ENCODE measurements at places on chromosomes 1 and 21.
A peak's percentile ranks its signal among the peaks of the same experiment; 100 is the strongest.

- DNase-seq: peak; percentile 35
Measured at GRCh38 chr1:162056043-162056442, 13.4 kb upstream of the NOS1AP start.

DNA sequence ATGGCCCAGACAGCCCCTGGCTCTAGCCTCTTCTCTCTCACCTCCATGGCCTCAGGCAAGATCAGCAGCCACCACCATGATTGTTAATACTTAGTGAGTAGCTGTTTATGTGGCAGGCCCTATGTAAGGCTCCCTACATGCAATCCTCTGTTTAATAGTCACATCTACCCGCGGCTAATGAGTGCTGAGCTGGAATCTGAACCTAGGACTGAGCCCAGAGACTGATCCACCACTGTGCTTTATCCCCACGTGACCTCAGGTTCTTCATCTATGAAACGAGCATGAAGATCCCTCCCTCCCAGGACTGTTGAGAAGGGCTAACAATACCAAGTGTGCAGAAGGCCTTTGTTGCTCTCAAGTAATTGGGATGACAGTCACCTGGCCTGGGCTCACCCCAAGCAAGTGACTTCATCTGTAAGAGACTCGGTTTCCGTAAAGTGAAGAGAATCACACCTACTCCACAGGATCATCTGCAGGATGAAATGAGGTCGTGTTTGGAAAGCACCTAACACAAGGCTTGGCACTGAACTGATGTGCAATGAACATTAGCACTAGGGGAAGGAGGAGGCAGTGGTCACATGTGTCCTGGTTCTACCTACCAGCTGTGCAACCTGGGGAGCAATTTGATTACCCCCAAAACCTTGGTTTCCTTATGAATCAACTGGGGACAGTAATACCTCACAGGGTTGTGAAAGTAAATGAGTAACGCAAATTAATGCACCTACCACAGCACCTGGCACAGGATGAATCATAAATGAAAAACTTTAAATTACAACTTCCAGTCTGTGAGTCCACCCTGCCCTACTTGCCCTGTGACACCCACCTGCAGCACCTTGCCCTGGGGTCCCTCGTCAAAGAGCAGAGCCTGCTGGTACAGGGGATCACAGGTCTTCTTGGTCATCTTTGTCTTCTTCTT, 37.2 kb downstream of the RIMS3 start:
- DNase-seq: peak; percentile 25

- no peak for DNase-seq
Measured at GRCh38 chr1:234989479-234990327, 138.9 kb downstream of the TOMM20 start.

- no peak for DNase-seq
Measured at GRCh38 chr1:178520803-178521202, 7.9 kb downstream of the TEX35 start.

DNA sequence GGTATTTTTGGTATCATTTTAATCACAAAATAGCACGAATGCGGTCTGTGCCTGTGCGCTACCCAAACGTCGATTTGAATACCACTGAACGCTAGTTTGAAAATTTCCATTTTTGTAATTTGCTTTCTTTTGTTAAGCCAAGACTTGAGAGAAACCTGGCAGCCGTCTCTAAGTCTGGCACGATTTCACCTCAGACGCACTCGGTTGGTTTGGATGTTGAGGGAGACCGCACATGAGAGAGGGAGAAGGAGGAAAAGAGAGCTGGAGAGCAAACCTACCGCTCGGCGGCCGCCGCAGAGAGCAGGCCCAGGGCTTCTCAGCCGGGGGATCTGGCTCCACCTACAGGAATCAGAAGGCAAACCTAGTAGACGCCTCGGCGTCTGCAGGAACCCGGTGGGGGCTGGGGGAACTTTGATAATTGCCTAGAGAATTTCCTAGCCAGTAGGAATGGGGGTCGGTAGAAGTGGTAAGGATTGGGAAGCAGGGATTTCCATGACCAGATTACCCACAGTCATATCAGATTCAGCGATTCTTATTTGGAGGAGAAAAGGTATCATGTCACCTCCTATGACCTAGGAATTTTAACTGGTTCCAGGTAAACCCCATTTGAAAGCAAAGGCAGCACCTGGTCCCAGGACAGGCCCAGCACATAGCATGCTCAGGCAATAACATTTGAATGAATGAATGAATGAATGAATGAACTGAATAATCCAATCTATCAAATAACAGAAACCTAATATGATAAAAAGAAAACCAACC, 83.2 kb downstream of the TM2D1 start:
- DNase-seq: peak; percentile 47

- DNase-seq: no peak
Measured at GRCh38 chr1:32948905-32949304, 15.7 kb downstream of the RNF19B start.

DNA sequence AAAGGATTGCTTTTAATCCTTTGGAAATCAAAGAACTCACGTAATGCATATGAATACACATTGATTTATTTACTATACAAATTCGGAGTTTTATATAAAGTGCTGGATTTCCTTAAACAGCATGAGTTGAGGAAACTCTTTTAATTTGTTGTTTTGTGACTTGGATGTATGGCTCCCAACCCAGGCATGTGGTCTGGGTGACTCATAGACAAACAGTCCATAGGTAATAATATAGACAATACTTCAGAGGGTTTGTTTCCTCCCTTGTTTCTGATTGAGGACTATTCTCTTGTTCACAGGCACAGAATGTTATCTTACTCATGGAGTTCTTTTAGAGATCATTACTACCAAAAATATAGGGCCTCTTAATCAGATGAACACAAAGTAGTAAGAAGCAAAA, 43.8 kb downstream of the XPR1 start:
- DNase-seq: no peak

DNA sequence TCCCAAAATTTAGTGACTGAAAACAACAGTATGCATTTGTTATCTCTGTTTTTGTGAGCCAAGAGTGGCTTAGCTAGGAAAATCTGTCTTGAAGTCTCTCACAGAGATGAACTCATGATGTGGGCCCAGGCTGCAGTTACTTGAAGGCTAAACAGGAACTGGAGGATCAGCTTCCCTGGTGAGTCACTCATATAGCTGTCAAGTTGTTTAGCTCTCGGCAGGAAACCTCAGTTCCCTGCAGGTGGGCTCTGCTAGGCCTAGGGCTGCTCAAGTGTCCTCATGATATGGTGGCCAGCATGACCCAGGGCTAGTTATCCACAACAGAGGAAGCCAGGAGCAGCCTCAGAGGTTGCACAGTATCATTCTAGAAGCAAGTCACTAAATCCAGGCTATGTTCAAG, 30.2 kb upstream of the DDX59 start:
- DNase-seq: no peak

DNA sequence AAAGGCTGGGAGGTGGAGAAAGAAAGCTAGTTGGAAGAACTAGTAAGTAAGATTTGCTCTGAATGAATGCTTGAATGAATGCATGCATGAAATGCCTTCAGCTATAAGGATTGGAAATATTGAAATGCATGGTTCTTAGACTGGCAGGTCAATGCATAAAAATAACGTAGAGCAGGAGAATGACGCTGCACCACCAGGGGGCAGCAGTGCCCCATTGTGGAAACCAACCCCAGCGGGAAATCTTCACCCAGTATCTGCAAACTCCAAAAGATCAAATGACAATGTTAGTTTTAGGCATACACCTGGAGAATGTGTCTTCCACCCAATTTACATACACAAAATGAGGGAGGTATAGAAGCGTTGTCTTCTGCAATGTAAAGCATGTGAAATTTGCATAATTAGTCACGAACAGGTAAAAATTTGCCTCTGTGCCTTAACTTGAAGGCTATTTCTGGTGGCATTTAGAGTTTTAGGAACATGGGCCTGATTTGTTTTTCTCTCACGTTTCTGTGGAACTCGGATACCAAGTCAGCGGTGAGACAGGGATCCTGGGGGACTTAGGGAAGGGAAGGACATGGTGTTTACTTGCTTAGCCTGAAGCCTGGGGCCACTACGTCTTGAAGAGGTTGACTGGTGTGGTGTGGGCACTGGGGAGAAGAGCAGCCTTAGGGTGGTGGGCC, 78.6 kb downstream of the HHAT start:
- DNase-seq: peak; percentile 63

DNA sequence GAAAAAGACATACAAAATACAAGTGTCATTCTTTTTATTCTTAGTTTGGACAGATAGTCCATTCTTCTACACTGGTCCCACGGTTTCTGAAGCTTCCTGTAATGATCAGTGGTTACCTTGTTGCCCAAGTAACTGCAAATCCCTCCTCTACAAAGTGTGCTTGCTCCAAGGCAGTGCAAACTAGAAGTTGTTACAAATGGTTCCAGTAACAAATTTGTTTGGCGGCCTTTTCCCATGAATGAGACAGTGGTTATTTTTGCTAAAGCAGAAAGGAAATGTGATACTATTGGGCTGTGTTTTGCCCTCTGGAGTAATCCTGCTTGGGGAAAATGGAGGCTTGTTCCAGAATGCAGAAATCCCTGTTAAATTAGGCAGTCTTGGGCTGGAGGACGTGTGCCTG, 8.9 kb downstream of the BACE2 start:
- DNase-seq: no peak

DNA sequence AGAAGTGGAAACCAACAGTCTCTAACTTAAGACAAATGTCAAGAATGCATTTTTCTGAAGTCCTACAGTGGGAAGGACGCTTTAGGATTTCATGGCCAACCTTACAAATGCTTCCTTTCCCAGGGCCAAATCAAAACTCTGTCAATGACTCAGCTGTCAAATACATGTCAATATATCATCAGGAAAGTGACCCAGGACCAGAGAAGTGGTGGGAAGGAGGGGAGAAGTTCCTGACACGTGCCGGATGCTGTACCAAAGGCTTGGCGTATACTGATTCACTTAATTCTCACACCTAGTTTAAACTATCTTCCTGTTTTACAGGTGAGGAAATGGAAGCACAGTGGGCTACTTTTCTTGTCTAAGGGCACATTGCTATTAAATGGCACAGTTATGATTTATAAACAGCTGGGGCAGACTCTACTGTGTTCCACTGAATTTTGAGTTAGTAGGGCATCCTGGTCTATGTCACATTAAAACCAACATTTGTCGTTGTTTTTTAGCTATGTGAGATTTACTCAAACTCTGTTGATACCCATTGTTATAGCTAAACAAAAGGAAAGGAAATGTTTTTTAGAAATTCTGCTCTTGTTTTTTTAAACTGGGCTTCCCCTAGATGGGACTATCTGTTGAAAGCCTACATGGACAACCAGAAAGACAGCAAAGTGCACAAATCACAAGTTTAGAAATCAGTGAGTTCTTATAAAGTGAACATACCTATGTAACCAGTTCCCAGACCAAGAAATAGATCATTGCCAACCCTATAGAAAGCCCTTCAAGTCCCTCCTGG, 208.2 kb upstream of the SGIP1 start:
- DNase-seq: no peak

DNA sequence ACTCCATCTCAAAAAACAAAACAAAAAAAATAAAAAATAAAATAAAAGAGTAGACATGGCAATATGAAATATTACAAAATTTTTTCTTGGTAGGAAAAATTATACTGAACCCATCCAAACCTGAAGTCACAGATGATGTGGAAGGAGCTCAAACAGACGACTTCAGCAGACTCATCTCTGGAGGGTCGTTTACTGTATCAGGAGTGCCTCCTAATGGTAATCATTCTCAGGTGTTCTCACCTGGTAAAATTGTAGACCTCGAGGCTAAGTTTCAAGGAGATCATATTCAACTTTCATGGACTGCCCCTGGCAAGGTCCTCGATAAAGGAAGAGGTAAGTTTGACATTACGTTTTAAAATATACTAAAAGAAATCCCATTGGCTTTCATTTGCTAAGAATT, 54.3 kb upstream of the SH3GLB1 start:
- no peak for DNase-seq

GRCh38 chr1:236261898-236262297, 19.9 kb downstream of the ERO1B start:
- DNase-seq: no peak

DNA sequence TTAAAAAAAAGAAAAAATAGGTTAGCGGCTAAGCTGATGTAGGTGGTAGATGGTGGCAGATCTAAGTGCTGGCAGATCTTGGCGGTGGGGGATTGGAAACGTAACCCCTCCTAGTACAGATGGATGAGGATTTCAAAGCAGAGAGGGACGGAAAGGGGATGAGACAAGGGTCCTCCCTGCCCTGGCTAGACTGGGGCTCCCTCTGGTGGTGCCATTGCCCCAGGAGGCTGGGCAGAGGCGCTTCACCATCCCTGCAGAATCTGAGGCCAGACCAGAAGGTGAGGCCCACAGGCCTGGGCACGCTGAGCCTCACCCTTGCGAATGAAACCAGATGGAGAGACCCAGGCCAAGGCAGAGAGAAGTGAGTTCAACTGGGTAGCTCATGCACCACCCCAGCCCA, 7.0 kb upstream of the PLEKHA6 start:
- DNase-seq: no peak

- no peak for DNase-seq
Measured at GRCh38 chr1:182304627-182305026, 87.0 kb downstream of the GLUL start.

DNA sequence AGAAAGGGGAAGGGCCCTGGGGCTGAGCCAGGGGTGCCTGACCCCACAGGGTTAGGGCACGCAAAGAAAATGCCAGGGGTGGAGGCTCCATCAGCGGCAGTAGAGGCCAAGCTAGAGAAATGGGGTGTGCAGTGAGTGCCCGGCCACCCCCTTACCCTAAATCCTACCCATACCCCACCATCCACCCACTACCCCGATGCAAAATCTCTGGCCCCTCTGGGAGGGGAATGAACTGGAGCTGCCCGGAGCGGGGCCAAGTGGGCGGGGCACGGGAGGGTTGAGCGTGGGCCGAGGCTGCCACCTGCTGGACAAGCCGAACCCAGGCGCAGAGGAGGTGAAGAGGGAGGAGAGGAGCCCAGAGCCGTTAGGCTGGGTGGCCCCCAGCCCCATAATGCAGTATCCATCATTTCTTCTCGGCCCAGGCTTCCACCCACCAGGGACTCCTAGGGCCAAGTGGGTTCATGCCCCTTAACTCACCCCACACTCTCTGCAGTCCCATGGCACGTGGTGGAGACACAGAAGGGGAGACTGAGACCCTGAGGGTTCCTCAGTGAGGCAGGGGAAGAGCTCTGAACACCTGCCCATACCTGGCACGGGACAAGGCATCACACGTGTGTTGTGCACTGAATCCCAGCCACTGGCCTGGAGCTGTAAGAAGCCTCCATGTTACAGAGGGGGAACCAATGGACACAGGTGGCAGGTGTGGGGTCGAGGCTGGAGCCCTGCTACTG, 1.4 kb upstream of the C1QC start:
- peak; percentile 39 for DNase-seq

- no peak for DNase-seq
Measured at GRCh38 chr1:64601207-64601606, 131.3 kb downstream of the CACHD1 start.

- no peak for DNase-seq
Measured at GRCh38 chr1:153260585-153261280, 1.2 kb downstream of the LORICRIN start.

DNA sequence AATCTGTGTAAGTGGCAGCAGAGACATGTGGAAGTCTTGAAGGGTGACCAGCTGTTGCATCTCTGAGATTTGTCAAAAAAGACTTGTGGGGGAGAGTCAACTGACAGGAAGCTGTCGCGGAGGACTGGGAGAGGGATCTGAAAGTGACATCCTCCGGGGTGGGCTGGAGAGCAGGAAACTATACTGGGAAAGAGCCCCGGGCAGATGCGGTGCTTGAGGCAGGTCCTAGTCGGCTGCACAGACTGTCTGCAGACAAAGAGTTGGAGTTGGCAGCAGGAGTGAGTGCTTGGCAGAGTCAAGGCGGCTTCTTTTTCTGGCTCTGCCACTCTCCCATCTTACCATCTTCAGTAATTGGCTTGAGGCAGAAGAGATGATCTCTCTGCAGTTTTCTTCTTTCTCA, 294.0 kb upstream of the C1orf87 start:
- no peak for DNase-seq

- DNase-seq: no peak
Measured at GRCh38 chr1:174266991-174267612, 107.8 kb downstream of the RABGAP1L start.

GRCh38 chr1:98792123-98792522, 130.6 kb downstream of the SNX7 start:
- DNase-seq: no peak

Data from stimulated activated CD4-positive, alpha-beta T cell treated with anti-CD3 and anti-CD28 coated beads, Interleukin-15, amount 100 ng/mL, for 48 hours (primary cell).